ENCODE measurements at places on chromosomes 2 and 18.

DNA sequence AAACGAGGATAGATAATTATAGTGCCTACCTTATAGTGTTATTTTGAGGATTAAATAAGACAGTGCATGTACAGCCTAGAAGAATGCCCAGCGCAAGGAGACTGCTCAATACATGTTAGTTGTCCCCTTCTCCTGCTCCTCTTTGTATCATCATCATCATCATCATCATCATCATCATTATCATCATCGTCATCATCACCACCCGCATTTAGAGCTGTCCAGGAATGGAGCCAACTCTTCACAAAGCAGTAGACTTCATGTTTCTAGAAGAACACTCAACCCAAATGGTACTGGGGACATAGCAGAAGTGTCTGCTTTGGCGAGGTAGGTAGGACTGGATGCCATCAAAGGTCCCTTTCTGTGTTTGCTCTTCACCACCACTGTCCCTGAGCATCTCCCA lies 116.0 kb downstream of the TRIM43 start:
- no peak for DNase-seq

- DNase-seq = no peak
These were observed 63.0 kb upstream of the MSH2 start for GRCh38 chr2:47339745-47340541.

GRCh38 chr18:51168960-51169662 lies 28.4 kb downstream of the MEX3C start:
- no peak for DNase-seq

GRCh38 chr2:55550368-55551102 lies 31.0 kb downstream of the CFAP36 start:
- DNase-seq = no peak

DNA sequence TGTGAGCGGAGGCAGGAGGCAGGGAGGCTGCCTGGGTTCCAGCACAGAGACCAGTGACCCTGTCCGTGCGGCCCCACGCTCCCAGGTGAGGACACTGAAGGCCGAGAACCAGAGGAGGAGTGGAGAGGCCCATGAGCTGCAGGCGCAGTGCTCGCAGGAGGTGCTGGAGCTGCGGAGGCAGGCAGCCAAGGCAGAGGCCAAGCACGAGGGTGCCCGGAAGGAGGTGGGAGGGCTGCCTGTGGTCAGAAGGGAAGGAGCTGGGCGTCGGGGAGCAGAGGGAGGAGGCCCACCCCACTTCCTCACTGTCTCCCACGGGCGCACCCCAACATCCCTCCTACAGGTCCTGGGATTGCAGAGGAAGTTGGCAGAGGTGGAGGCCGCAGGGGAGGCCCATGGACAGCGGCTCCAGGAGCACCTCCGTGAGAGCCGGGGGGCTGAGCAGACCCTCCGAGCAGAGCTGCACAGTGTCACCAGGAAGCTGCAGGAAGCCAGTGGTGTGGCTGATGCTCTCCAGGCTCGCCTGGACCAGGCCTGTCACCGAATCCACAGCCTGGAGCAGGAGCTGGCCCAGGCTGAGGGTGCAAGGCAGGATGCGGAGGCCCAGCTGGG lies 33.0 kb upstream of the SNED1 start:
- no peak for DNase-seq

DNA sequence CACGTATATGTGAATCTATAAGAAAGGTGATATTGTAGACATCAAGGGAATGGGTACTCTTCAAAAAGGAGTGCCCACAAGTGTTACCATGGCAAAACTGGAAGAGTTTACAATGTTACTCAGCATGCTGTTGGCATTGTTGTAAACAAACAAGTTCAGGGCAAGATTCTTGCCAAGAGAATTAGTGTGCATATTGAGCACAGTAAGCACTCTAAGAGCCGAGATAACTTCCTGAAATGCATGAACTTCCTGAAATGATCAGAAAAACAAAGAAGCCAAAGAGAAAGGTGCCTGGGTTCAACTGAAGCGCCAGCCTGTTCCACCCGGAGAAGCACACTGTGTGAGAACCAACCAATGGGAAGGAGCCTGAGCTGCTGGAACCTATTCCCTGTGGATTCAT lies 101.0 kb downstream of the HS6ST1 start:
- DNase-seq = no peak

GRCh38 chr2:40332191-40332826 lies 119.6 kb downstream of the SLC8A1 start:
- DNase-seq = no peak

DNA sequence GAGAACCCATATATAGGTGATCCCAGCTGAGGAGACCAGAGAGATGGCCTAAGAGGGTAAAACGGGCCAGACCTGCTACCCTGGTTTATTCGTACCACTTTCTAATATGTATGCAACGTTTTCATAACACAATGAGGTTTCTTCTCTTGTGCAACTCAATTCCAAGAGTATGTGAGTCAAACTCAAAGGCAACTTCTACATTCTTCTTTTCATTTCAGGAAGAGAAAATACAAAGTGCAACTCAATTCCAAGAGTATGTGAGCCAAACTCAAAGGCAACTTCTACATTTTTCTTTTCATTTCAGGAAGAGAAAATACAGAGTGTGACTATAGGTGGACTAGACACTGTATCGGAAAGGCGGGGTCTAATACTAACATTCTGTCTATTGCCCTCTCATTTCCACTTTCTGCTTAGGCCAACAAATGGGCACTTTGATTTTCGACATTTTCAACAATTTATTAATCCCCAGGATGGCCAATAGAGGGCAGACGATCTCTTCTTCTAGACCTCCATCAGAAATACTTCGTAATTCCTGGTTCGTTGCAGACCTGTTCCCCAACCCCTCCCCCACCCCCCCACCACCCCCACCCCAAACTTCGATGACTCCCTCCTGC lies 3.7 kb upstream of the CRIM1 start:
- no peak for DNase-seq

- DNase-seq = no peak
These were observed 63.0 kb upstream of the GALNT13 start for GRCh38 chr2:153808679-153809078.

DNA sequence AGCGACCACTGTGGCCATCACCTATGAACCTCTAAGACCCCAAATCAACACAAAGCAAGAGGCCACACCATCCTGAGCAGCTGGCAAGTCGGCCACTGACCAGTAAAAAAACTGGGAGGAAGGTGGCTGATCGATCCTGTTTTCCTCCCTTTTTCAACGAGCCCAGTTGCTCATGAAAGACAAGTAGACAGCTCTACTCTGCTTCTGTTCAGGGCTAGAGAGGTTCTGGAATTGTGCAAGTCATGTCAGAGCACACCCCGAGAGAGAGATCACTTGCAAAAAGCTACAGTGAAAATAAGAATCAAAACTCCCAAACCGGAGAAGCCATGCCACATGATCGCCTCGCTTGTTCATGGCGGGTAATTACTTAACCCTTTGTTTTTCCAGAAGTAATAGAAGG lies 34.6 kb downstream of the ZNF516 start:
- no peak for DNase-seq

DNA sequence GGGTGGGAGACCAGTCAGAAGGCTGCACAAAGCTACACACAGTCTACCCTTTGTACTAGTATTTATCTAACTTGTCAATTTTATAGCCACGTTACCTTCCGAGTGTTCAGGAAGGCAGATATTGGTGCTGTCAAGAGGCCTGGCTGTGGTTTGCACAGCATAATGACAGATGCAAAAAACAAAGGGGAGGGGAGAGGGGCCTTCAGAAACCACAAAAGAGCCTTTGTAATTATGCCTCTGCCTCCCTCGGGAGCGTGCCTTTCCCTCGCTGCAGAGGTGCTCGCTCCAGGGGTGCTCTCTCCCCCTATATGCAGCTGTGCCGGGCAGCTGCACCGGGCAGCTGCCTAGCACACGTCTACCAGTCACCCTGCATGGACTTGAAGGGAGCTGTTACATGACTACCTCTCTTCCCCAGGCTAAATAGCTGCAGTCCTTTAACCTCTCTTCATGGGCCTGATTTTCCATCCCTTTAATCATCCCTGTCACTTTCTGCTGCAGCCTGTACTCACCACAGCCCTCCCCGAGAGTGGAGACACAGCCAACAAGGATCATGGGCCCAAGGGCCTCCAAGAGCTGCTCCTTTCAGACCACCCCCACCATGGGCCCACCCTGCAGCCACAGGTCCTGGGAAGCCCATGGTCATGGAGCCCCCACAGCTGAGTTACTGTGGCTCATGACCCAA lies 168.4 kb upstream of the PKDCC start:
- DNase-seq = no peak

GRCh38 chr2:206657087-206657486 lies 14.8 kb downstream of the FAM237A start:
- DNase-seq = no peak

GRCh38 chr2:172704072-172704936 lies 31.3 kb upstream of the RAPGEF4 start:
- DNase-seq = no peak

- no peak for DNase-seq
These were observed 301.3 kb upstream of the RAB12 start for GRCh38 chr18:8307960-8308359.

GRCh38 chr18:75475228-75475627 lies 47.7 kb upstream of the SMIM21 start:
- no peak for DNase-seq

GRCh38 chr2:239895669-239896068 lies 129.5 kb downstream of the NDUFA10 start:
- DNase-seq = no peak

DNA sequence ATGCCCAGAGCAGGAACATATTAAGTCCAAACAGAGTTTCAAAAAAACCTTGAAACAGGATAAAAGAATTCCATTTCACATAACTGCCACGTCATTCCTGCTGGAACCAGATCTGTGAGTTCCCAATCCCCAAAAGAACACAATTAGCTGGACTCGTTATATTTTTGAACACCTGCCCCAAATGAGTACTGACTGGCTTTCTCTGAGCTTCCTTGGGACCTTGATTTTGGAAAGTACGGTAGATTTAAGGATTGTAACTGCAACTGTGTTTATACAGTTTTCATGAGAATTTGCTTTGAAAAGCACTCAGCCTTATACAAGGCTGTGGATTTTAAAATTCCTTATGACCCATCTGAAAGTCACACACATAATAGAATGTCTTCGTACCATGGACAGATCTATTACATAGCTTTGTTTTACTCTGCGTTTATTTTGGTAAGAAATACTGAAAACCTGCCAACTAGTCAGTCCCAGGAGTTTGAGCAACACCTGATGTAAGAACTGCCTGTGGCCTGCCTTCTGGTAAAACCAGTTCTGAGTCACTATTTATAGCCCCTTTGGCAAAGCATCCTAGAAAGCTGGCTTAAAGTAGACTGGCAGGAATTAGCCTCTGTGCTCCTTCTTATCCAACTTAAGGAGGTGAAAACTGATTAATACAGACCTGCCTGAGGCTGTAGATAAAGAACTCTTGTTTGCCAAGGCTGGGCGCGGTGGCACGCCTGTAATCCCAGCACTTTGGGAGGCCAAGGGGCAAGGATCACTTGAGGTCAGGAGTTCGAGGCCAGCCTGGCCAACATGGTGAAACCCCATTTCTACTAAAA lies 48.1 kb downstream of the MERTK start:
- no peak for DNase-seq

- no peak for DNase-seq
These were observed 51.5 kb upstream of the PHLPP1 start for GRCh38 chr18:62663731-62664336.

DNA sequence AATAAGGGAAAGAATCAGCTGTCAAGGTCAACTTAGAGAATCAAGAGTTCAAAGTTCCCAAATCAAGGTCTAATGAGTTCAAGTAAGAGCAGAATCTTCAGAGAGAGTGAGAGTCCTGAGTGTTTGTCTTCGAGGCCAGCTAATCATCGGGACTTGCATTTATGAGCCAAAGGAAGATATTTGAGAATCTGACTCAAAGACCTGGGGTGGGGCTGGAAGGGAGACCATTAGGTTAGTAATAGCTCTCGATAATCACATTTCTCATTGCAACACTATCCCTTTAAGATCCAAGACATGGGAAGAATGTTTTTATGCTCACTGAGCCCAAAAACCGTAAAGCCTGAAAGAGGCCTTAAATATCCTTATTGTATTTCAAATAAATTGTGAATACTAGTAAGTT lies 72.0 kb upstream of the FSHR start:
- no peak for DNase-seq

DNA sequence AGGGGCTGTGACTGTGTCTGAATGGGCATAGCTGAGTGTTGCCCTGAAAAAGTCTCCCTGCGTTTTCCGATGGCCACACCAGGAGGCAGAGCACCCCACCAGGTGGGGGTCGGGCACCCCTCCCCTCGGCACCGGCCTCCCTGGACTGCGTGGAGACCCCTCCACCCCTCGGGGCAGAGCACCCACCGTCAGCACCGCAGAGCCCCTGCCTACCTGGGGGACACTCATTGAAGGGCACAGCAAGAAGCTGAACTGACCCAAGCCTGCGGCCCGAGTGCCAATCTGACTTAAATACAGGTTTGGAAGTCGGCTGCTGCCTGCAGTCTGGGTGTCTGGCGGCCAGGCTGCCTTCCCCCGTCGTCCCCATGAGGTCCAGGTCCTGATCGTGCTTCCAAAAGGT lies 69.9 kb downstream of the KCNG2 start:
- no peak for DNase-seq

DNA sequence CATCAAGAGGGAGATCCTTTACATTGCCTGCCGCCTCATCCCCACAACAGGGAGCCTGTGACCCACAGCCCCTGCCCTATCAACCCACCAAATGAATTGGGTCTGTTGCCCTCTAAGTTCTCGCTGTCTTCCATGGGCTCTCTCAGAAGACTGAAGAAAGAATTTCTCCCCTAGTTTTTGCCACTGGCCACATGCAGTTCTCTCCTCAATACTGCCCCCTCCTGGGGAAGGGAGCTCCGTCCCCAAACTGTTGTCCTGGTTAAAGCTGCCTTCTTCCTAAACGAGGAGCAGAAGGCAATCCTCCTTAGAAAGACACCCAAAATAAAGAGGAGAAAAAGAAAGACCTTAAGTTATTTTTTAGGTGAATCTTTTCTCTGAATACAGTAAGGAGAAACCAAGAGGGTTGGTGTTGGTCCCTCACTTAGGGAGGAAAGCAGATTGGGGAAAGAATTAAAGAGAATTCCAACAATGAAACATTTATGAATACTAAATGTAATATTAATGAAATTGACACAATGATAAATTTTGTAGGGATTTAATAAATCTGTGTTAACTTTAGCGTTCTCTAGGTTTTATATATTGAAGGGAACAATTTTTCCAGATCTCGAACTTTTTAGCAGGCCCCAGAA lies 31.1 kb upstream of the SATB2 start:
- DNase-seq = no peak

- DNase-seq = peak; percentile 85
These were observed 529 bp downstream of the SEMA4C start for GRCh38 chr2:96869281-96869821.

DNA sequence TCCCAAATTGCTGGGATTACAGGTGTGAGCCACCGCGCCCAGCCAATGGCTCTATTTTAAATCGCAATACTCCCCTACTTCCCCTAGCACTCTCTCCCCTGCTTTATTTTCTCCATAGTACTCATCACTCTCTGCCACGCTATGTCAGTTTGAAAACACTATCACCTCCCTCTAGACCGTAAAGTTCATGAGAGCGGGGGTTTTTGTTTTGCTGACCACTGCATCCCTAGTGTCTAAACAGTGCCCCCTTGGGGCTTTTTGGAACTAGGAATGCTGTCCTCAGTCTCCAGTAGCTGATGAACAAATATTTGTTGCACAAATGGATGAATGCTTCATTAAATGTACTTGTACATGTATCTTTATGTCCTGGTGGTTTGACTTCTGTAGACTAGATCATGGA lies 44.1 kb downstream of the ATOH8 start:
- no peak for DNase-seq

GRCh38 chr2:43540021-43540779 lies 55.6 kb downstream of the THADA start:
- DNase-seq = peak; percentile 22

Data from spinal cord (tissue), 10 donors.